ENCODE measurements at places on chromosomes 16 and 17. TPM values are rescaled to one million over a fixed set of nuclear protein-coding genes. Genes with fewer than 3 reads are reported as not detected.

Gene MPV17L
- total RNA-seq, result 5.9 TPM

Gene CHST6
- total RNA-seq, result 0.34 TPM

Gene KIF18B
- 35.4 TPM for total RNA-seq

Gene TNK1
- 1.4 TPM for total RNA-seq

Gene CHAD
- not detected for total RNA-seq

Gene NUDT7
- total RNA-seq, result 5.1 TPM

Gene CD7
- not detected for total RNA-seq

Gene CCDC200
- not detected for total RNA-seq

Gene SULT1A2
- not detected for total RNA-seq

Gene FTO
- 22.9 TPM for total RNA-seq

Data from A549 treated with GW870086 at 1 μM for 4 hours (cell line).